Left cardiac atrium (tissue), 4 donors: ENCODE measurements at places on chromosomes 2 and 18. TPM values are rescaled to one million over a fixed set of nuclear protein-coding genes. Genes with fewer than 3 reads are reported as not detected.

DNA sequence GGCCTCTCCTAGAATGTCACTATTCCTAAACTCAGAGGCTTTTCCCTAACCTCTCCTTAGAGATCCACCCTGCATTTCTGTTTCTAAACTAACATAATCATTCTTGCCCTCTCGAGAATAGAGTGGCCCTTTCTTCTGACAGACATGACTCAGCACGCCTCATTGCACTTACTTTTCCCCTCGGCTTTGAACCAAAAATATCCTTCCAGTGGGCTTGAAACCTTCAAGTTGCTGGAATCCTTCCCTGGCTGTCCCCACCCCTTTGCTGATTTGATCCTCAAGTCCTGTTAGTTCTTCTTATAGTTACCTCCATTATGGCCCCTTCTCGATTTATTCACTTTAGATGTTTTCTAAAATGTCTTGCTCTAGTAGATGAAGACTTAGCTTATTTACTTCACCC is 158.0 kb downstream of the LTBP1 start:
- no peak for DNase-seq

Gene DNAH6
- 0.16 TPM for total RNA-seq

Gene CPO
- total RNA-seq = 0.34 TPM

Gene UGT1A6
- total RNA-seq = not detected

DNA sequence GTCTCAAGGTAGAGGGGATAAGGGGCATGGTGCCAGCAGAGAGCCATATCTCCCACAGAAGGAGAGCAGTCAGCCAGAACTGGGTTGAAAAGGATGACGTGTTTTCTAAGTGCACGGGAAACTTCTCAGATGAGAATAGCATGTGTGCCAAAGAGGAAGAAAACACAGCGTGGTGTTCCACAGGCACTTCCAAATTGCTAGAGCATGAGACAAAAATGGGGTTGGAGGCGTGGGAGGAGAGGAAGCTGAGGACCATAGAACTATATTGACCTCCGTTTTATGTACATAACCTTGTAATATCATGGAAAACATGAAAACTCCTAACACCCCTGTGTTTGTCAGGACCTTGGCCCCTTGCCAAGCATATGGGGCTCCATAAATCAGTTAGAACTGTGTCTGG is 682.7 kb upstream of the RAB6C start:
- peak; percentile 45 for DNase-seq

Gene SNRNP27
- 44.1 TPM for total RNA-seq

GRCh38 chr2:74740395-74740740 is 86.3 kb downstream of the SEMA4F start:
- no peak for DNase-seq

GRCh38 chr2:6008726-6009125 is 316.5 kb downstream of the SOX11 start:
- no peak for DNase-seq

DNA sequence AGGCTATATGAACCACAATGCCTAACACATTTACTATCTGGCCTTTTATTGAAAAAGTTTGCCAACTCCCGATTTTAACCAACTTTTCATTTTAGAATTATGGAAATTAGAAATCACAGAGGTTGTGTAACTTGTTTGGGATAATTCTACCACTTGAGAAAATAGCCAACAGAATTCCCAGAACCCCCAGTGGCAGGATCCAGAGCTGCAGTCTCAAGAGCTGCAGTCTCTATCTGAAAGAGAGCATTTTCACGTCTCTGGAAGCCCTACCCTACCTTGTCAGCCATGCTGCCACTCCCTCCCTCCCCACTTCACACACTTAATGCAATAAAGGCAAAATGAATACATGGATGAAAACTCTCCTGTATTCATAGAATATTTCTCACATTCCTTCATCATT is 23.4 kb upstream of the TSPYL6 start:
- DNase-seq = no peak

GRCh38 chr2:233426619-233427342 is 72.5 kb downstream of the DGKD start:
- no peak for DNase-seq

DNA sequence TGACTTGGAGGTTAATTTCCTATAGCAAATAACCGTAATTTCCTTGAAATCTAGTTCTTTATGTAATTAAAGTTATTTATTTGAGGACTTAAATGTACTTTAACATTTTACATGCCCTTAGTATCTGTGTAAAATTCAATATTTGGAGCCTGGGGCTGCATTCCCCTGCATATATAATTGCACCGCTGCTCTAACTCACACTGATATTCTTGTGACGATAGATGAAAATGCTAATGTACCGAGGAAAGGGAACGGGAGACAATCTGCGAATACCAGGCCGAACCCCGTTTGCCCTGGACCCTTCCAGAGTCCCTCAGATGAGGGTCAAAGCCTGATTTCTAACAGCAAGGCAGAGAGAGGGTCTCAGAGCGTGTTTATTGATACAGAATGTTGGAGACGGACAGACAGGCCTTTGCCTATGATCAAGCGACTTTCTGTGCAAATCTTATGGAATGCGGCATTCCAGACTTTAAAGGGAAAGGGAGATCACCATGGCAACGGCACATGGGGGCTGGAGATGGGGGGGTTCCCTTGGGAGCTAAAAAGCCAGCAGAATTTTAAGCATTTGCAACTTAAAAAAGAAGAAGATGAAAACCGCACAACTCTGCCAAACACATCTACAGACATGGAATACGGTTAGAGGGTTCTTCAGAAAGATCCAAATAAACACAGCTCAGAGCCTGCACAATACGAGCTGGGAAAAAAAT is 57.6 kb upstream of the TWIST2 start:
- DNase-seq = no peak

Gene CELF4
- 0.32 TPM for total RNA-seq

Gene ACVR2A
- 13.4 TPM for total RNA-seq

DNA sequence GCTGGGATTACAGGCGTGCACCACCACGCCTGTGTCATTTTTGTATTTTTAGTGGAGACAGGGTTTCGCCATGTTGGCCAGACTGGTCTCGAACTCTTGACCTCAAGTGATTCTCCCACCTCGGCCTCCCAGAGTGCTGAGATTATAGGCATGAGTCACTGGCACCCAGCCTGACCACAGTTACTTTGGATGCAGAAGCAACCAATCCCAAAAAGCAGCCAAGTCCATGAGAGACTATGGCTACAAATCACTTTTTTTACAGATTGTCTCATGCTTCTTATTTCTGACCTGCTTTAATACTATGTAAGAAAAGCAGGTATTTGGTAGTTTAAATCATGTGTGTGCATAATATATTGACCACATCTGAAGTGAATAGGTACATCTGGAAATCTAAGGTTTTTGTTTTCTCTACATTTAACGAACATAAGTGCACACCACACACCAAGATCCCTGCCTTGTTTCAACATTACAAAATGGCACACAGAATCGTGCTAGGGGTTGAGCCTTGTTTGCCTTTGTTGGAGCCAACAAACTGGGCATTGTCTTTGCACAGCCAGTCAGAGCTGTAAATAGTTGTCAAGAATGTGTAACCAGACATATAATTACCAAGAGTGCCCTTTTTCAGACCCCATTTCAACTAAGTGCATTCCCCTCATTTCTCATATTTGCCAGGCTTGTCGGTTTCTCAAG is 18.3 kb upstream of the MAP4K4 start:
- DNase-seq = no peak

Gene EPB41L3
- total RNA-seq = 34.8 TPM

GRCh38 chr18:9293948-9294347 is 40.6 kb upstream of the TWSG1 start:
- DNase-seq = no peak

- no peak for DNase-seq
These were observed 49.0 kb downstream of the SERPINB7 start for GRCh38 chr18:63824220-63824525.

- no peak for DNase-seq
These were observed 447.0 kb upstream of the ID2 start for GRCh38 chr2:8234757-8235374.

- no peak for DNase-seq
These were observed 88.2 kb upstream of the RAPGEF4 start for GRCh38 chr2:172647439-172647838.

DNA sequence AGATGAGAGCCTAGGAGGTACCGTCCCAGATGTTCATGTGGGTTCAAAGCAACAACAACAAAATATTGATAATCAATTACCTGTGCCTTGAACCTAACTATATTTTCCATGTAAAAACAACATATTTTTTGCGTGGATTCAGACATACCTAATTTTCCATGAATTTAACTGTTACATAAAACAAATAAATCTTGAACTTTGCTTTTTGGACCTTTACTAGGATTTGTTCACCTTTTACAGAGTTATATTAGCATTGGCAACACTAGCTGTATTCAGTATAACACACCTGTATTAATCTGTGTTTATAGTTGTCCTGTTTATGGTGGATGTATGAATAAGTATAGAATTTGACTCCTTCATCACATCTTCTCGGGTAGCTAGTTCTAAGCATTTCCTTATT is 115.8 kb upstream of the STON1 start:
- no peak for DNase-seq

- no peak for DNase-seq
These were observed 93.8 kb downstream of the ITGB1BP1 start for GRCh38 chr2:9329497-9329896.

- no peak for DNase-seq
These were observed 13.7 kb downstream of the NCKAP1 start for GRCh38 chr2:183024339-183025095.

Gene MALL
- total RNA-seq = 39.1 TPM

GRCh38 chr2:220394433-220394832 is 767.0 kb downstream of the SLC4A3 start:
- DNase-seq = peak; percentile 75

GRCh38 chr18:31891566-31891965 is 51.4 kb downstream of the TRAPPC8 start:
- no peak for DNase-seq

GRCh38 chr2:162253435-162253834 is 10.2 kb upstream of the FAP start:
- no peak for DNase-seq

Gene PLGLB2
- total RNA-seq = 1.3 TPM

- no peak for DNase-seq
These were observed 118.9 kb downstream of the LCLAT1 start for GRCh38 chr2:30565851-30566358.

DNA sequence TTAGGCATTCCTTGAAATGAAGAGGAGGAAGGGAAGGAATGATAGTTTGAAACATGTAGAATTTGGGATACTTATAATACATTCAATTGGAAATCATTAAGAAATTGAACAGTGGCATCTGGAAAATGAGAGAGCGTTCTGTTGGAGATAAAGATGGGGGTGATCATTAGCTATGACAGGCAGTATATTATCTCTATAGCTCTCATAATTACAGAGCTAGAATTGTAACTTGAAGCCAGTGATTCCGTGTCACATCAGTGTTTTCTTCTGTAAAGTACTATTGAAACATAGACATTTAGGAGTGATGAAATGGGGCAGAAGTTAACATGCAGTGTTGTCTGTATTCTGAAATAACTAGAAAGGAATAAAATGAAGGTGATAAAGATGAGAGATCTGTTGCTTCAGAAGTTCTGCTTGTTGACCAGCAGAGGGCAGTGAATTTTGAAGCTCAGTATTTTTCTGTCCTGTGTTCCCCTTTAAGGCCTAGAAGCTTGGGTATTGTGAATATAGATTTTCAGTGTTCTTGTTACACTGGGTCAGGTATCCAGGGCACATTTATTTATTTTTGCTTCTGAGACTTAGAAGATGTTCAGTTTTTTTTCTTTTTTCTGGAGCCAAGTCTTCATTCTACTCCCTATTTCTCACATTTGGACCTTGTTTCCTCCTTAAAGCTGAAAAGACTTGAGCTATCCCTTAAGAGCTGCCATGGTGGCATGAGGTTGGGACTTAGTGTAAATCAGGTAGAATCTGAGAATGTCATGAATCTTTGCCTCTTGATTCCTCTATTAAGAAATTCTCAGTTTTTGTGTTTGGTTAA is 157.4 kb downstream of the TAF4B start:
- no peak for DNase-seq

GRCh38 chr2:18209934-18210639 is 331.6 kb downstream of the KCNS3 start:
- DNase-seq = no peak

- DNase-seq = no peak
These were observed 407.1 kb downstream of the CDH19 start for GRCh38 chr18:66196805-66197204.

DNA sequence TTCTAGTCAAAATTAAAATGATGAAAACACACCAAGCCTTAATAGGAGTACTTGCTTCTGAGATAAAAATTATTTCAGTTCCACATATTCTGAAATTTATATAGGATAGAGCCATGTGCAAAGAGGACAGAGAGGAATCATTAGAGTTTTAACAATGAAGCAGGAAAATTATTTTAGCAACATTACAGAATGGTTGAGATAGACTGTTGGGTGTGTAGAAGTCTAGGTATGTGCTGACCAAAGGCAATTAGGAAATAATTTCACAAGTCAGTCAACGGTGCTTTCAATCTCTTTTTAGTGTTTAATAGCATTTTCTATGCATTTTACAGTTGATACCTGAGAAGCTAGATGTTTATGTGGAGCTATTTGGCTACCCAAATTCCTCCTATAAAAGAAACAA is 25.2 kb downstream of the SOS1 start:
- DNase-seq = no peak

- DNase-seq = no peak
These were observed 86.5 kb downstream of the STK39 start for GRCh38 chr2:168160897-168161296.

GRCh38 chr18:41660654-41661053 is 294.4 kb upstream of the PIK3C3 start:
- DNase-seq = no peak

DNA sequence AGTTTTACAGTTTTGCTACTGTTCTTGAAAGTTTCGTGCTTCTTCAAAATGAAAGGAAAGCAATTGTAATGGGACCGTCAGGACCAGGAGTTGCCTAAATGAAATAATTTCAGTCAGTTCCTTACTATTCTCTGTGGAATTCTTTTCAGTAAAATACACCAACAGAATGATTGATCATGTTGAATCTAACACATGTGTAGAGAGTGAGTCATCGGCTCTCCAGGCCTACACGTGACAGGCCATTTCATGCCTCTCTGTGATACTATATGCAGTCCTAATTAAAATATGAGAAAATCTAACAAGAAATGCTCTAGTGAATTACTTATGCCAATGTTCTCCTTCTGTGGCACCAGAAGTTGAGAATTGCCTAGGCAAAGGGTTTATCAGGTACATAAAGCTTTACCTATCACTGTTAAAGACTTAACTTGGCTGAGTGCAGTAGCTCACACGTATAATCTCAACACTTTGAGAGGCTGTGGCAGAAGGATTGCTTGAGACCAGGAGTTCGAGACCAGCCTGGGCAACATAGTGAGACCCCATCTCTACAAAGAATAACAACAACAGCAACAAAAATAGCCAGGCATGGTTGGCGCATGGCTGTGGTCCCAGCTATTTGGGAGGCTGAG is 199.4 kb downstream of the LRRTM1 start:
- no peak for DNase-seq

GRCh38 chr2:187500585-187501359 is 52.7 kb upstream of the CALCRL start:
- no peak for DNase-seq

GRCh38 chr2:178419123-178419522 is 31.9 kb downstream of the PRKRA start:
- DNase-seq = no peak

GRCh38 chr18:4878480-4878879 is 318.6 kb downstream of the AKAIN1 start:
- DNase-seq = no peak

GRCh38 chr18:35542356-35542755 is 39.2 kb upstream of the GALNT1 start:
- DNase-seq = no peak

Gene CCDC142
- total RNA-seq = 6.8 TPM
